C1 segment of cervical spinal cord (tissue), 14 donors: ENCODE measurements at places on chromosomes 4 and X.

GRCh38 chr4:113733685-113734084, 27.9 kb downstream of the CAMK2D start:
- DNase-seq = no peak

DNA sequence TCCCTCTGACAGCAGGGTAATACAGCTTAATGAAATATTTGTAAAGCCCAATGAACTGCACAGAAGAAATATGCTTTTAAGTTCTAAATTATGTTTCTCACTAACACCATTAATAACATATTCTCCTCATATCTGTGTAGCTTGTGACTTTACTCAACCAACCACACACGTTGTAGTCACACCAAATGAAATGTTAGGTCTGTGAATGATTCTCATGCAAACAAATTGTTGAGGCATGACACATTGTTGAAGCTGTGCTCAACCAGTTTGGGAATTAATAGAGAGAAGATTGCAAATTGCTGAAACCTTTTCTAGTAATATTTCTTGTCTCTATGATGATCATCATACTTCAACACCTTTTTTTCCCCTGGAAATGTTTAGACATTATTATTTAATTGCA, 645.9 kb downstream of the PCDH7 start:
- no peak for DNase-seq

GRCh38 chr4:119657111-119657611, 28.6 kb upstream of the PDE5A start:
- no peak for DNase-seq

DNA sequence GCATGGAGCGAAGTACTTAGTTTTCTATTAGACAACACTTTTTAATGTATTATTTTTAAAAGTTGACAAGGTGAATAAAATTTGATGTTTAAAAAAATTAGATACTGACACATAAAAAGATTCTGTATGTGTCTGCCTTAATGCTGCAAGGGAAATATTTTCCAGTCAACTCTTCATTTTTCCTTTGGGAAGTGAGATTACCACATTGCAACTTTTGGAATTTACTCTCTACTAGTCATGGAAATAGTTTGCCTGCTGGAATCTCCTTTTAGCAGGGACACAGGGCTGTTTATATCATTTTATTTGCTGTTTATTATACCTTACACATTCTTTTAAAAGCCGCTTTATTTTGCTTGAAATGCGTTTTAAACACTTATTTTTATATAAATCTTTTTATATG, 135.1 kb downstream of the MID1 start:
- DNase-seq = no peak

- no peak for DNase-seq
Observed at GRCh38 chr4:76206222-76206942, 7.2 kb downstream of the SCARB2 start.

DNA sequence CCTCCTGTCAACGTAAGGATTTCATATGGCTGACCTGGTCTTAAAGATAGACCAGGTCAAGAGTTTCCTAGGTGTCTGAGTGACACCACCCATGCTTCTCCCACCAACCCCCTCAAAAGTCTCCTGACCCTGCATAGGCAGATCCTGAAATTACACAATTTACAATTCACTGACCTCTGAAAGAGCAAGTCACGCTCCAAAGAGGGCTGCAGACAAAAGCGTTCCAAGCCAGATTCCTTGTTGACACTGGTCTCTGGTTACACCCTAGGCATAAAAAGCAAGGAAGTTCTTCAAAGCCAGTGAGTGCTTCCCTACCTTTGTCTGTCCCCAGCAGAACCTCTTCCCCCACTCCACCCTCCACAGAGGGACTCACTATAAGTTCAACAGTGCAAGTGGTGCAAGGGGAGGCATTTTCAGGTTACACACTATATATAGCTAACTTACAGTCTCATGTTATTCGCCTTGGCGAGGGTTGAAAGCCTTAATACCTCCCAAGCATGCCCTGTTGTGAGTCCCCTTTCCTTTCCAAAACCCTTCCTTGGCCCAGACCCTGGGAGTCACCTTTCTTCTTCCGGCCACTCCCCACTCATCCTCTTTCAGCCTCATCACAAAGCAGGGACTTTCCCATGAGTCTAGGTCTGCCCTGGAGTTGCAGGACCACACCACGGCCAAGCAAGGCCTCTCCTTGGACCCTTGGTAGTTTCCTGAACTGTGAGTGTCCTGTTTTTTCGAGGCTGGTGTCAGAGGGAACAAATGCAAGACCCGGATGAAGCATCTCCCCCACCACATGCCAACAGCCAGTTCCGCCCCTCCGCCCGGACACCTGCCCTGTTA, 58.0 kb upstream of the KLF3 start:
- DNase-seq = no peak

DNA sequence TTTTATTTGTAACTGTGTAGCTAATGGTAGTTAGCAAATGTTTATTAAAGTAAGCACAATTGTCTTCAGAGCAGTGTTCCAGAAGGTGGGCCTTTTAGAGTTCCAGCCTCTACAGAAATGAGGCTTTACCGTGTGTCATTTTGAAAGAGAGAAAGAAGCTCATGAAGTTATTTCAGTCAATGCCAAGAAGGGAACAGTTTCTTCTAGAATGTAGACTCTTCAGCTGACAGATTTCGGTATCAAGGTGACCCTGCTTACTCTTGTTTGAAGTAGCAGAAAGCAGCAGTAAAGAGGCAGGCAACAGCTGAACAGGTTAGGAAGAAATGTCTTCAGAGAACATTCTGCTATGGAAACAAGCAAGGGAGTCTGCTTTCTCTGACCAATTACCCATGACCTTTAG, 93.6 kb downstream of the TASL start:
- no peak for DNase-seq

- DNase-seq = no peak
Observed at GRCh38 chr4:38308728-38309311, 348.6 kb downstream of the PTTG2 start.

- DNase-seq = no peak
Observed at GRCh38 chr4:14254252-14254651, 626.7 kb upstream of the BOD1L1 start.

GRCh38 chr4:121651597-121651996, 45.2 kb downstream of the ANXA5 start:
- DNase-seq = no peak

DNA sequence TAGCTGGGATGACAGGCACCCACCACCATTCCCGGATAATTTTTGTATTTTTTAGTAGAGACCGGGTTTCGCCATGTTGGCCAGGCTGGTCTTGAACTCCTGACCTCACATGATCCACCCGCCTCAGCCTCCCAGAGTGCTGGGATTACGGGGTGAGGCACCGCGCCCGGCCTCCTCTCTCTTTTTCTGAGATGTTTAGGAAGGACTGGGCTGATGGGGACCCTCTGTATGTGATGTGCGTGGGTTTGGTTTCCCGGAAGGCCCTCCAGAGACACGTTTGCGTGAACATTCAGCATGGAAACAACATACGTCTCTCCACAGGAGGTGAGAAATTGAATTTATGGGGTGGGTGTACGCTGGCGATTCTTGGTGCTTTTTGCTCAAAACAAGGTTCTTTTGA, 18.6 kb downstream of the SHOX start:
- no peak for DNase-seq

GRCh38 chrX:100830547-100830946, 10.4 kb downstream of the CSTF2 start:
- no peak for DNase-seq

- DNase-seq = no peak
Observed at GRCh38 chr4:90442619-90443018, 315.4 kb downstream of the CCSER1 start.

DNA sequence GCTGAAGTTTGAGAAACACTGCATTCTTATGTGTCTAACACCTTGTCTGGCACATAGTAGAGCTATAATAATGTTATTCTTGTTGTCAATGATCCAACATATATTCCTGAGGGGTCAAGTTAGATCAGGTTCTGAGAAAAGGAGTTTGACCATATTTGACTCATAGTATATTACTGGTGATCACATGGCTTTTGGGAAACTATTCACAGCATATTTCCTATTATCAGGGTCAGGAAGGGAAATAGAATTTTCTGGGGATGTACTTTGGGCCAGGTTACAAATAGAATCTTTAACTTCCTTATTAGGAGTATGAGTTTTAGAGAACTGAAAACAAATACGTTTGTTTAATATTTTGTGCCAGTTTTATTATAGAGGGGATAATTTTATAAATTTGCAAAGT, 11.6 kb downstream of the IL15 start:
- no peak for DNase-seq

DNA sequence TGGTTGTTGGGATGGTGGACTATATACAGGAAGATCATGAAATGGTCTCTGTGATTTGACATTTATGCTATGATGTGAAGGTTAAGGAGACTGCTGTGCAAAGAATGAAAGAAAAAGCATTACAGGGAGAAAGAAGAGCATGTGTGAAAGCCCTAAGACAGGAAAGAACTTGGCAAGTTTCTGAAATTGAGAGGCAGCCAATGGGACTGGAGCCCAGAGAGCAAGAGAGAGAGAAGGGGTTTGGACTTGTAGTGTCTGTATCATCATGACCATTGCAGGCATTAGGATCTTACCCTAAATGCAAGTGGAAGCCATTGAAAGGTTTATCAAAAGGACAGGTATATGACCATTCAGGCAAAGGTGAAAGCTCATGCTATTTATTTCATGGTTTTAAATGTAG, 147.1 kb downstream of the NAA11 start:
- no peak for DNase-seq

DNA sequence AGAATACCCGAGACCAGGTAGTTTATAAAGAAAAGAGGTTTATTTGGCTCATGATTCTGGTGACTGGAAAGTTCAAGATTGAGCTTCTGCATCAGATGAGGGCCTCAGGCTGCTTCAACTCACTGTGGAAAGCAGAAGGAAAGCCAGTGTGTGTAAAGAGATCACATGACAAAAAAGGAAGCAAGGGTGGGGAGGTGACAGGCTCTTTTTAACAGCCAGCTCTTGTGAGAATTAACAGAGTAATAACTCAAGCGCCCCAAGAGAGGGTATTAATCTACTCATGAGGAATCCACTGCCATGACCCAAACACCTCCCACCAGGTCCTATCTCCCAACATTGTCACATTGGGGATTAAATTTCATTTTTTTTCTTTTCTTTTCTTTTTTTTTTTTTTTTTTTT, 6.3 kb upstream of the YIPF6 start:
- DNase-seq = no peak

DNA sequence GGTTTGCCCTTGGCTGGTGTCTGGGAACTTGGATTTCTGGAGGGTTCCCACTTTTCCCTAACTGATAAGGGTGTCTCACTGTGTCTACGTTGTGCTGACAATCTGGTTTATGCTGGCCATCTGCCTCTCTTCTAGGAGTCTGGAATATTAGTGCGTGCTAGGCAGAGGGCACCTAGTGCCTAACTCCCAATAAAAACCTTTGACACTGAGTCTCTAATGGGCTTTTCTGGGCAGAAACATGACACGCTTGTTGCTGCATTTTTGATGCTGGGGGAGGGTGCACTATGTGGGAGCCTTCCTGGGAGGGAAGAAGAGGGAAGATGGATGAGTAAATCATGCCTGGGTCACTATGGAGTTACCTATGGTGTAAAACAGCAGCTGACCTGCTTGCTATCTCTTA, 16.3 kb upstream of the ZNF41 start:
- DNase-seq = no peak

DNA sequence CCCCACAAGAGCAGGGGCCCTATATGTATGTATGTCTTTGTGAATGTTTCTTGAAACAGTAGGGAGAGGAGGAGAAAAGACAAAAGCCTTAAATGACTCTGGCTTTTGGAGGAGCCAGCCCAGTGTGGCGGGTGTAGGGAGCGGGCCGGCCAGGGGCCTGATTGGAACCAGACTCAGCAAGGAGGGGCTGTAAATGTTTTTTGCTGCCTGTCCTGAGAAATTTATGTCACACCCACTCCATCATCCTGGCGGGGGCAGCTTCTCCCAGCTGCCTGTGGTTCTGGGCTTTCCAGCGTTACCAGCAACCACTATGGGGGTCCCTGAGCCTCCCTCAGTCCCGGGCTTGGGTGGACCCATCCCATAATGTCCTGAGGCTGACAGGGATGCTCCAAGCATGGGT, 130.8 kb downstream of the PJA1 start:
- DNase-seq = no peak

DNA sequence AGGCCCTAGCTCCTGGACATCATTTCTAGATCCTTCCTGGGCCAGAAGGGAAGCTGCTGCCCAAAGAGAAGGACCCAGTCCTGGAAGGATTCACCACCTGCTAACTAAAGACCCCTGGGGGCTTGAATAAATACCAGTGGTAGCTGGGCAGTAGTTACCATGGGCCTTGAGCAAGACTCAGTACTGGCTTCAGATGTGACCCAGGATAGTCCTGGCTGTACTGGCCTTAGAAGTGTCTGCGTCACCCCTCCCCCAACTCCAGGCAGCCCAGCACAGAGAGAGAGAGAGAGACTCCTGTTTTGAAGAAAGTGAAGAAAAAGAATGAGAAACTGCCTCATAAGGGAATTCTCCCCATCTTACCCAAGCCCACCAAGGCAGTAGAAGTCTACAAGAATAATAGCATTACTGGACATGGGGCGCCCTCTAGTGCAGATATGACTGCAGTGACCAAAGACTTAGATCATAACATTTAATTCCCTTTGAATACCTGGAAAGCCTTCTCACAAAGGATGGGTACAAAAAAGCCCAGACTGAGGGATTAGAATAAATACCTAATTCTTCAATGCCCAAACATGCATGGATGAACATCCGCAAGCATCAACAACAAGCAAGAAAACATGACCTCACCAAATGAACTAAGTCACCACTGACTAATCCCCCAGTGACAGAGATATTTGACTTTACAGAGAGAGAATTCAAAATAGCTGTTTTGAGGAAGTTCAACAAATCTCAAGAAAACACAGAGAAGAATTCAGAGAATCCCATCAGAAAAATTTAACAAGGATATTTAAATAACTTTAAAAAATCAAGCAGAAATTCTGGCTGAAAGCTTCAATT, 171.8 kb downstream of the HNRNPD start:
- no peak for DNase-seq

GRCh38 chr4:186167605-186168004, 23.8 kb upstream of the CYP4V2 start:
- no peak for DNase-seq

GRCh38 chr4:8523766-8524165, 56.4 kb upstream of the GPR78 start:
- DNase-seq = no peak

DNA sequence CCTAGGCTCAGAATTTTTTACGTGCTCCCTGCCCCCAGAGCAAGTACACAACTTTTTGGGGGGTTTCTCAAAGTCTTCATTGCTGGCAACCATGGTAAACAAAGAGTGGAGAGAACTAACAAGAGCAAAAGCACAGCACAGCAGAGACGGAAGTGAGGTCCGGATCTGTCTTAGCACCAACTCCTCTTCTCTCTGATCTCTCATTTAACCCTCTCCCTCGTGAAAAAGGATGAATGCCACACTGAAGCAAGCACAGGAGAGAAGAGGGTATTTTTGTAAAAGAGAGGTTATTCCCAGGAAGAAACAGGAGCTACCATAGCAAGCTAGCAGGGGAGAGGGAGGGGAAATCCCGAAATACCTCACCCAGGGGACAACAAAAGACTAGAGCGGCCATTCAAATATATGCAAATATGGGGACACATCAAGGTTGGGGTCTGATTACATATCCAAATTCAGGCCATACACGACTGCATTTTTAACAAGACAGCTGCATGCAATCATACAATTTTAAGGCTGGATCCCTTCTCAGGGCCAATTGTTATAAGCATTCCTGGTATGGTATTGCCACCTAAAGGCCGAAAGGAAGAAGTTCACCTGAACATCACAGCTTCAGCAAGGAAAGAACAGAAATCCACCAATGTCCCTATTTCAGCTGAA, 46.6 kb downstream of the CD40LG start:
- no peak for DNase-seq
